ENCODE measurements at places on chromosomes 3 and 15.

- DNase-seq, result no peak
These were observed 37.2 kb downstream of the ABHD5 start for GRCh38 chr3:43727930-43728329.

- no peak for DNase-seq
These were observed 819 bp upstream of the PLXNB1 start for GRCh38 chr3:48430708-48431101.

- no peak for DNase-seq
These were observed 23.1 kb downstream of the SQOR start for GRCh38 chr15:45657764-45658545.

- DNase-seq, result no peak
These were observed 135.3 kb downstream of the FEZF2 start for GRCh38 chr3:62238003-62238402.

- DNase-seq, result no peak
These were observed at the start of gene LPP for GRCh38 chr3:188154014-188154808. Gene LPP, plus strand, starts transcription at chr3:188154157. Its CDS starts 251,964 bp downstream, at chr3:188406121.

- no peak for DNase-seq
These were observed 458.4 kb downstream of the PDCD6IP start for GRCh38 chr3:34256791-34257190.

- no peak for DNase-seq
These were observed 15.5 kb downstream of the UMPS start for GRCh38 chr3:124745756-124746155.

- no peak for DNase-seq
These were observed 16.1 kb downstream of the SIDT1 start for GRCh38 chr3:113548501-113548900.

DNA sequence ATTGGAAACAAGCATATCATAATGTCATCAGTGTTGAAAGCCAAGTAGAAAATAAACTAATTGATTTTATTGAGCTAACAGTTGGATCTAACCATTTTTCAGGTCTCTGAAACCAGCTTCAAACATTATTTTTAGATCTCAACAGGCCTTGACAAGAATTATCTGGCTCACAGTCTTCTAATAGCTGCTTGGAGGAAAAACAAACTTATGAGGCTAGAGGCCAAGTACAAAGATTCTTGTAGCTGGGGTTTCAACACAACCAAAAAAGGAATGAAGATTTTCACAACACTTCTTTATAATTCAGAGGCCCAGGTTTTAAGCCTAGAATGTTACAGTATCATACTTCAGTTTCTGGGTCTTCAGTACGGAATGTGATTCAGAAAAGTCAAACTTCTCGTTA lies 3.7 kb downstream of the SETMAR start:
- no peak for DNase-seq

- no peak for DNase-seq
These were observed 134.6 kb upstream of the KBTBD8 start for GRCh38 chr3:66863205-66864111.

DNA sequence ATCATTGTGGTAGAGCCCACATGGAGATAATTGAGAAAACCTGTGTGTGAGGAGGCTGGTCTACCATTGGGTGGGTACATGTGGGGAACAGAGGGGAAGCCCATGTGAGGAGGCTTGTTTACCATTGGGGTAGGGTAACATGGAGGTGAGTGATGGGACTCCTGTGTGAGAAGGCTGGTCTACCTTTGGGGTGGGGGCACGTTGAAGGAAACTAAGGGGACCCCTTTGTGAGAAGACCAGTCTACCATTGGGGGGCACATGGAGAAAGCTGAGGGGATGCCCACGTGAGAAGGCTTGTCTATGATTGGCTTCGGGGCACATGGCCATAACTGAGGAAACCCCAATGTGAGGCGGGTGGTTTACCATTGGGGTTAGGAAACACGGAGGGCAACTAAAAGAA lies 158.5 kb downstream of the FBLN2 start:
- DNase-seq, result no peak

GRCh38 chr15:44308415-44308814 lies 19.9 kb downstream of the GOLM2 start:
- no peak for DNase-seq

DNA sequence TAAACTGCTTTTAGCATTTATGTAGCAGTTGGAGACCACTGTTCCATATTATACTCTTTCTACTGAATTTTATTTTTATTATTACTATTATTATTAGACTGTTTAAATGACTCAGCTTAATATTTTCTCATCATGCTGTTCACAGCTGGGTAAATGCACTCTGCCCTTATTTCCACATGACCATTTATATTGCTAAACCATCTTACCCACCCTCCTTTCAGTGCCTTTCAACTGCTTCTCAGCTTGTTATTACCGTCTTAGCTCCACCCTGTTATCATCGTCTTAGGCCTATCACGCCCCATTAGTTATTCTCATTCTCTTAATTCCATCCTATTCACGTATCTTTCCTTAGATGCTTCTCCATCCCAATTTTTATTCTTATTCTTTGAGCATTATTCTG lies 212.6 kb downstream of the GAP43 start:
- DNase-seq, result no peak

DNA sequence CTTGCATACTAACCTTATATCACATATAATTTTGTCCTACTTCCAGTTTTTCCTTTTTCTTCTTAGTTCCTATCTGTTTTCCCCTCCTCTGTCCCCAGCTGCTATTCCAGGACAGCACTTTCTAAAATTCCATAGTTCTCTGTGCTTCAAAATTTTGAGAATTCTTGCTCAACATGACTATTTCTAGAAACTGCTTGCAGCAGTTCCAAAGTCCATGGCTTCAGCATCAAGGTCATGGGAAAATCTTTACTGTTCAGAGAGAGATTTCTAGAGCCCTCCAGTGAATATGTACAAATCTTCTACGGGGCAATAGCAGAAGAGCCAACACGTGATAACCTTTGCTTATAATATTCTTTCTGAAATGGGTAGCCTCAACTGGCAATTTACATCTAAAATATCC lies 76.1 kb upstream of the PHLDB2 start:
- no peak for DNase-seq

DNA sequence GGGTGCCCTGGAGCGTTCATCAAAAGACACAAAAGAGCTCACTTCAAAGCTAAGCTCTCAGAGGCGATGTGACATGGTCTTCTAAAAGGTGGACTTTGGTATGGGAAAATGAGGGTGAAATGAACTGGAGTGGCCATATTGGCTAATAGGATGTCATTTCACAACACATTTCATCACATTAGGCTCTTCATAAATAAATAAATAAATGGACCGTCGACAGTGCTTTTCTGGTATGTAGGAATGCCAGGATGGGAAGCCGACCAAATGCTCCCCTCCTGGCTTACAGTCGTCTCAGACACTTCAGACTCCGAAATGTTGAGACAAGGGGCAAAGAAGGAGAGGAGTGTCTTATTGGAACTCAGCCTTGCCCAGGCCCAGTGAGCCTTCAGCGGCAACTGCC lies 383.0 kb downstream of the NTRK3 start:
- DNase-seq, result no peak

DNA sequence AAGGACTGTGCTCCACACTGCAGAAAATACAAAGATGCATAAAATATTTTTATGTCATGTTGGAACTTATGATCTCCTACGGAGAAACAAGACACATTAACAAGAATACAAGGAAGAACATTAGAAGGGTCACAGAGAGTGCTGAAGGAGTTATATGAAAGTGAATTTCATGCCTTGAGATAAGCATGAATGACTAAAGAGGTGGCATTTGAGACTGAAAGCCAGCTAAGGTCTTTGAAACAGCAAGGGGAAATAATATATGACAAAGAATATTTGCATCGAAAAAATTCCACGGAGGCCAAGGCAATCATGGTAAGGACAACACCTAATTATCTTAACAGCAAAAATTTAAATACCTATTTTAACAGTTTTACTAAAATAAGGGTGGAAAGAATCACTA lies 12.5 kb downstream of the GSK3B start:
- no peak for DNase-seq
